ENCODE measurements at places on chromosomes 12 and 14.

DNA sequence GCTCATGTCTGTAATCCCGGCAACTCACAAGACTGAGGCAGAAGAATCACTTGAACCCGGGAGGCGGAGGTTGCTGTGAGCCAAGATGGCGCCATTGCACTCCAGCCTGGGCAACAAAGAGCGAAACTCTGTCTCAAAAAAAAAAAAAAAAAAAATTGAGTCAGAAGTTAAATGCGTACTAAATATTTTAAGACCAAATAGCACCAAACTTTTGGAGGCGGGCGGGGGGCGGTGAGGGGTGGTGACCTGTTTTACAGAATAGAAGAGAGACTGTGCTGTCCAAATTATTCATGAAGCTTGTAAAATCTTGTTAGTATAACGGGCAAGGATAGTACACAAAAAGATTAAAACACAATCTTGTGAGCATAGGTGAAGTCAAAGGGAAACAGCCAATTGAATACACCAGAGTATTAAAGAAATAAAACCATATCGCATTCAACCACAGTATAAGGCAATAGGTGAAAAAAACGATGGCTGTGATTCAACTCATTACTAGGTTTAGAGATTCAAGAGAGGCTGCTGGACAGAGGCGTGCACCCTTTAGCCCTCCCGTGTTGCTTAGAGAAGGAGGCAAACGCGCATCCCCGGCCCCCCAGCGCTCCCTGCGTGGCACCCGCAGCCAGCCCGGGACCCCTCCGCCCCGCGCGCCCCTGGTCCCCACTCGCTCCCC lies 571 bp downstream of the ZNF891 start:
- DNase-seq, result peak; percentile 3

DNA sequence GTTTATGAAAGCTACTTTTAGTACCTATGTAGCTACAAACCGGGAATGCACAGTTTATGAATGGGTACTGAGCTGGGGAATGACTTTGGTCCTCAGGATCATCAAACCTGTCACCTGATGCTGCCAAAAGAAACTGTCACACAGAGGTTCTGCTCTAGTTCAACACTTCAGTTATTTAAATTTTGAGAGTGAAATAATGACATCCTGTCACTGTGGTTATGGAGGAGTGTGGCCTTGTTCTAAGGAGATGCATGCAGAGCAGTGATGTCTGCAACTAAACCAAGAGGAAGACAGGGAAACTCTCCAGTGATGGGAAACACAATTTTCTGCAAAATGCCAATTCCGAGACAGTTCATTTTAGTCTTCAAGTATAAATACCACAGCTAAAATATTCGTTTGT lies 4.8 kb upstream of the AEBP2 start:
- no peak for DNase-seq

DNA sequence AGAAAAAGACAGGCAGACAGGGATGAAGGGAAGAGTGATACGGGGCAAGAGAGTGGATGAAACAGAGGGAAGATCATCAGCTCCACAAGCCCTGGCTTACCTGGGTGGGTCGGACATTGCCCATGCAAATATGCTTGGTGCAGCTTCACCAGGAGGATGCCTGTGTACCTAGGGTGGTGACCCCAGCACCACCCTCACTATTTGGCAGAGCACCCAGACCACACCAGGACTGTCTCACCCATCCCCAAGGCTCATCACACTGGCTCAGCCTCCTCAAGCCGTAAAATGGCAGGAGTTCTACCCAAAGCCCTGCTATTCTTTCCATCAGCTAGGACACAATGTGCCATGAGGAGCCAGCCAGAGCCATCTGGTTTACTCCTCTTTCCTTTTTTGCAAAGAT lies 3.0 kb downstream of the GALNT8 start:
- no peak for DNase-seq

DNA sequence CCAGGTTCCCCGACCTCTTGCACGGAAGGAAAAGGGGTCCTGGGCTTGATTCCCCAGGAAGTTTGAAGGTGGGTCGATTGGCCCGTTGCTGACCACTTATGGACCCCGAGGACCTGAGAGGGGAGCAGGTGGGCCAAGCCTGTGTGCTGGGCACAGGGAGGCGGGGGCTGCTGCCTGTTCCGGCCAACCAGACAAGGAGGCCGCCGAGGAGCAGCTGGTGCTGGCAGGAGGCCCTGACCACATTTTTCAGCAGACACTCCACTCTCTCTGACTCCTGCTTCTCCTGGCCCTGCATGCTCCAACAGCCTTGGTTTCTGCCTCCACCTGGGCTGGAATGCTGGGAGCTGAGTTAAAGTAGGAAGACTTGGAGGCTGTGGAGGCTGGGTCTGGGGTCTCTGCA lies 42.8 kb downstream of the NOS1 start:
- DNase-seq, result no peak
